Activated CD8-positive, alpha-beta T cell treated with anti-CD3 and anti-CD28 coated beads, Interleukin-2, amount 10 ng/mL, durations not matched to agents 7 days and 5 days (primary cell): ENCODE measurements at places on chromosomes 11 and 22. TPM values are rescaled to one million over a fixed set of nuclear protein-coding genes. Genes with fewer than 3 reads are reported as not detected.
A peak's percentile ranks its signal among the peaks of the same experiment; 100 is the strongest.

Gene SNX32
- total RNA-seq: 0.44 TPM

Gene NXPE4
- not detected for total RNA-seq

- DNase-seq: no peak
These were observed 45.8 kb downstream of the PPFIBP2 start for GRCh38 chr11:7559398-7560283.

DNA sequence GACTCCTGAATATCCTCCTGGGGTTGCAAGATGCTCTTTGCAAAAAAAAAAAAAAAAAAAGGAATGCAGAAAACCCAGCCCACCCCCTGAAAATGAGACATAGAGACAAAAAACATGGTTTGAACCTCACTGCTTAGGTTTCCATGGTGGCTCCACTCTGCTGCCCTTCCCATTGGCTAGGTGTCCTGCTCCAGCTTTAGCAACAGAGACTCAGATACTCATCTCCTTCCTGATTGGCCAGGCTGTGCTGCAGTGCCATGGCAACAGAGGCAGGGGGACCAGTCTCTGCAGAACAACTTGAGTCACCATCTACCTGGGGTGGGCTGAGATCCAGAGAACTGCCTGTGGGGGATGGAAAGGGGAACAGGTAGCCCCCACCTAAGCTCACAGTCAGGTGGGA lies 17.4 kb upstream of the YWHAH start:
- DNase-seq: no peak

DNA sequence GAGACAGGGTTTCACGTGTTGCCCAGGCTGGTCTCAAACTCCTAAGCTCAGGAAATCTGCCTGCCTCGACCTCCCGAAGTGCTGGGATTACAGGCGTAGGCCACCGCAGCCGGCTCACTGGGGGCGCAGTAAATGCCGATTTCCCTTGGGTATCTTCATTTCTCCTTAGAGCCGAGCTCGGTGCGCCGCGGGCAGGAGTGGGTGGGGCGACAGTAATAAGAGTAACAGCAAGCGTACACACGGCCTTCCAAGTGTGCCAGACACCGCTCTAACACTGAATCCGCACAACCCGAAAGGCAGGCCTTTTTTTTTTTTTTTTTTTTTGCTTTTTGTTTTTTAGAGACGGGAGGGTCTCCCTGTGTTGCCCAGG lies 500 bp upstream of the ADSL start:
- DNase-seq: peak; percentile 68
